ENCODE measurements at places on chromosomes 3 and 15.

DNA sequence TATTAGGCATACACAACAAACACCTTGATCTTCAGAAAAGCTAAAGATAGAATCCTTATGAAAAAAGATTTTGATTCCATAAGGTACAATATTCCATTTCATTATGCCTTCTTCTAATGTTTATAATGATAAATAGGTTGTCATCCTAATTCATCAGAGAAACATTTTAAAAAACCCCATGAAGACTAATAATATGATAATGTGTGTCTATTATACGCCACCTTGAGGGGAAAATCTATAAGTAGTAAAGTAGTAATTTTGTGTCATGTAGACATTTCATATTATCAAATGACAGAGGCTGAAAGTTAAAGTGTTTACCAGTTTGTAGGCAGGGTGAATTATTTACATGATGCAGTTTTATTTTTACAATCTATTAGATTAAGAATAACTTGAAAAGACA lies 524.3 kb downstream of the GBE1 start:
- DNase-seq: no peak

DNA sequence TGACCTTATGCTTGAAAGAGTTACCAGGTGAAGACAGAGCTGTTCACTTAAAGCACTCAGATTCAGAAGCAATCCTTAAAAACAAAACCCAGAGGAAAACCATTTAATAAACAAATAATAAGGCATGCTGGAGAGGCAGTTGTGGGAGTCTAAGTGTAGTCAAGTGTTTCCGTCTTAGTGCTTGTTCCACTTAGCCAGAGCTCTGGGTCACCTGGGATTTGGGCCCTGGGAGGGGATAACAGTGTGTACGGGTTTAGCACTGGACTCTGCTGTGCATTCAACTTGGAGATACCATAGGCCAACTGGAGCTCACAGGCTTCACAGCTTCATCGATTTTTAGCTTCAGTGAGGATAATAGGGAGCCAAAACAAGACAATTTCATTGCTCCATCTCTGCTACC lies 444.6 kb downstream of the CNTN4 start:
- DNase-seq: no peak

- no peak for DNase-seq
Measured at GRCh38 chr15:57945616-57946015, 119.9 kb downstream of the ALDH1A2 start.

DNA sequence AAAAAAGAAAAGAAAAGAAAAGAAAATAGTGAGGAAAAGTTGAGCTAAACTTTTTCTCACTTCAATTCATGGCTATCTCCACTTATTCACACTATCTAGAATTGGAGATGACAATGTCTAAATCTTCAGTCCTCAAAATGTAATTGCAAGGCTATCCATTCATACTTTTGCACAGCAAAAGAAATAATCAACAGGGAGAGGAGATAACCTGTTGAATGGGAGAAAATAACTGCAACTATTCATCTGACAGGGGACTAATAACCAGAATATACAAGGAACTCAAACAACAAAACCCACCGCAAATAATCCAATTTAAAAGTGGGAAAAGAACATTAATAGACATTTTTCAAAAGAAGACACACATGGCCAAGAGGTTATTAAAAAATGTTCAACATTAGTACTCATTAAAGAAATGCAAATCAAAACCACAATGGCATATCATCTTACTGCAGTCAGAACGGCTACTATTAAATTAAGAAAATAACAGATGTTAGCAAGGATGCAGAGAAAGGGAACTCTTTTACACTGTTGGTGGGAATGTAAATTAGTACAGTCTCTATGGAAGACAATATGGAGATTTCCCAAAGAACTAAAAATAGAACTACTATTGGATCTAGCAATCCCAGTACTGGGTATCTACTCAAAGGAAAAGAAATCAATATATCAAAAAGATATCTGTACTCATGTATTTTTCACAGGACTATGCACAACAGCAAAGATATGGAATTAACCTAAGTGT lies 73.5 kb upstream of the PPIB start:
- no peak for DNase-seq

GRCh38 chr15:84908564-84908963 lies 24.1 kb downstream of the SLC28A1 start:
- DNase-seq: no peak

GRCh38 chr3:104989878-104990277 lies 376.8 kb upstream of the ALCAM start:
- no peak for DNase-seq

DNA sequence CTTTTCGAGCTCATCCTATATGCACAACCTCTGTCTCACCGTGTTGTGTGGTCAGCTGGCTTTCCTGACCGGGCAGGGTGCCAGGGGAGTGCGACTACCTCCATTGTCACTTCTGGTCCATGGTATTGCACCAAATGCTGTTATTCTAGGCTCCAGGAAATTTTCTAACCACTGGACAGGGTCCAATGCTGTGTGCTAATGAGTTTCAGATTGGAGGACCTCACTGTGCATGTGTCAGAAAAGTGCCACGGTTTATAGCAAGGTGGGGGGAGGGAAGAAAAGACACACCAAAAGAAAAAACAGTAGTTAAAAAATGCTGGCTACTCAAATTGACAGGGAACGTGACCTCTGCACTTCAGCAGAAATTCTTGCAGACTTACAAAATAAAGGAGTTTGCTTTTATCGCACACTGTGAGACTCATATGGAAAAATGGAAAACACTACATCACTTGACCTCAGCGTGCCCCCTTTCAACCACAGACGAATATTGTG lies 480.1 kb downstream of the FOXP1 start:
- peak; percentile 69 for DNase-seq

GRCh38 chr3:132083583-132084279 lies 48.9 kb upstream of the CPNE4 start:
- DNase-seq: peak; percentile 93

DNA sequence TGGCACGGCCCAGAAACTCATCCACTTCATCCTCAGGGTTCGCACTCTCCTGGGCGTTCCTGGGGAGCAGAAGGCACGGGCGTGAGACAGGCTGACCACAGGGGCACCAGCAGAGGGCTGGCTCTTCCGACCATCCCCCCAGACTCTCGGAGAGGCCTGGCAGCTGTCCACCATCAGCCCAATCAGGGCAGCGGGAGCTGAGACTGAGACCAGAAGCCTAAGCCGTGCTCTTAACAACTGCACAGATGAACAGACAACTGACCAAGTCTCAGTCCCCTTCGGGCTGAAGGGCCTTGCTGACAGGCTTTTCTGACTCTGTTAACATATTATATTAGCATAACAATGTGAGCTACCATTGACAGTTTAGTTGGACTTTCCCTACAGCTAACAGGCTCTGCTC lies 118.0 kb downstream of the SEC22A start:
- DNase-seq: no peak

DNA sequence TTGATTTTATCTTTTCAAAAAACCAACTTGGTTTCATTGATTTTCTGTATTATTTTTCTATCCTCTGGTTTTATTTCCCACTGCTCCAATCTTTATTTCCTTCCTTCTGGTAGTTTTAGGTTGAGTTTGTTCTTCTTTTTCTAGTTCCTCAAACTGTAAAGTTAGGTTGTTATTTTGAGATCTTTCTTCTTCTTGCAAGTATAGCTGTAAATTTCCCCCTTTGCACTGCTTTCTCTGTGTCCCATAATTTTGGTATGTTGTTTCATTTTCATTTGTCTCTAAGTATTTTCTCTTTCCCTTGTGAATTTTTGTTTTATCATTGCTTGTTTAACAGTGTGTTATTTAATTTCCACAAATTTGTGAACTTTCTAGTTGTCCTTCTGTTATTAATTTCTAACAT lies 120.0 kb downstream of the PLD1 start:
- DNase-seq: no peak

DNA sequence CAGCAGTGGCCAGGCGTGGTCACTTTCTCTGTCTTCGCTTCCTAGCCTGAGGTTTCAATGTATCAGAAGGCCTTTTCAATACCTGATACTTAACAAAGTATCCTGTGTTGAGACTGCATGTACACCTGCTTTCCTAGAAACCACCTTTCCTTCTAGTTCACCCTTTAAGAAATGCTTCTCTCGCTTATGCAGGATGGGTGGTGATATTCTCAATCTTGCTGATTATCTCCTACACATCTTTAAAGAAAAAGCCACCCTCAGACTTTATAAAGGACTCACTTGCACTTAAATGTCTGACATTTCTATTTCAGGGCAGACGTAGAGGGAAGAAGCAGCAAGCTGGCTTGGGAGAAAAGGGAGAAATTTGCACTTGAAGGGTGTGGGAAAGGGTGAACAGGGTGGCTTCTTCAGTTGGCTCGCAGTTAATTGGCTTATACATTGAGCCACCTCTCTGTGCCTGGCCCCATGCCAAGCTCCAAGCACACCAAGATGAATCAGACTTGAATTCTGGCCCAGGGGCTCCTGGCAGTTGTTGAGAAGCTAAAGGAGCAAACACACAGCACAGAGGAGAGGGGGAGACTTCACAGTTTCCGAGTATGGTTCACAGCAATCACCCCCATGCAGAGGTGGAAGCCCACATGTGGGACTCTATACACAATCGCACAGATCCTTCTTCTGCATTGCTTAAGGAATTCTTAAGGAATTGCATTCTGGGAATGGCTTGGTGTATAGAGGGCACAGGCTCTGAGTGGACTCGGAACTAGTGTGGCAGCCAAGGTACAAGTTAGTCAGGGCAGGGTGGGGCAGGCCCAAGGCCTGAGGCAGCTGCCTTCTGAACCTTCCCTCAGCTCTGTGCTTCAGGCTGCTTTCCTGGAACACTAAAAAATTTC lies 1.3 kb downstream of the ARL6IP5 start:
- peak; percentile 95 for DNase-seq

GRCh38 chr15:80576519-80577090 lies 118.5 kb upstream of the ABHD17C start:
- DNase-seq: no peak

GRCh38 chr3:70640481-70640880 lies 328.0 kb upstream of the MDFIC2 start:
- DNase-seq: no peak

- DNase-seq: no peak
Measured at GRCh38 chr15:78630886-78631633, 9.9 kb downstream of the CHRNB4 start.

GRCh38 chr15:67383899-67384298 lies 129.3 kb downstream of the IQCH start:
- peak; percentile 16 for DNase-seq

- DNase-seq: no peak
Measured at GRCh38 chr15:70432924-70433495, 330.3 kb downstream of the UACA start.

DNA sequence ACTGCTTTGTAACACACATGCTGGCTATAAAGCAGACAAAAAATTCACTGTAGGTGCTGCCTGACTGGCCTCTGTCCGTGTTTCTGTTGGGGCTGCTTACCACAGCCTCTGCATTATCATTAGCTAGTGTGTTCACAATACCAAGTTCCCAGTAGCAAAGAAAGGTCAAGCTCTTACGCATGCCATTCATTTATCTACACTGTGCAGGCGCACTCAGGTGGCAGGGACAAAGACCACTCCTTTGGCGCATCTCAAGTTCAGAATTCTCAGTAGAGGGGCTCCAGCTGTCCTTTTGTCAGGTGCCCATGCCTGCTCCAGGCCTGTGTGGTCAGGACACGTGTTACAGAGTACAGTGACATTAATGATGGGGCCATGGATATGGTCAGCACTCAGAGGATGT lies 22.3 kb downstream of the MLH1 start:
- no peak for DNase-seq

DNA sequence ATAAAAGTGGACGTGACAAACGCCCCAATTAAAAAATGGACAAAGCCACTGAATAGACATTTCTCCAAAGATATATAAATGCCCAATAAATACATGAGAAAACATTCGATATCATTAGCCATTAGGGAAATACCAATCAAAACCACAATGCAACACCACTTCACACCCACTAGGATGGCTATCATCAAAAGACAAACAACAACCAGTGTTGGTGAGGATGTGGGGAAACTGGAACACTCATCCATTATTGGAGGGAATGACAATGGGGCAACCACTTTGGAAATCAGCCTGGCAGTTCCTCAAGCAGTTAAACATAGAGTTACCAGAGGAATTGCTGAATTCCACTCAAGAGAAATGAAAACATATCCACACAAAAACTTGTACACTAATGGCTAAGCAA lies 32.4 kb upstream of the FGD5 start:
- no peak for DNase-seq

GRCh38 chr3:188826574-188826973 lies 345.2 kb upstream of the TPRG1 start:
- DNase-seq: no peak

DNA sequence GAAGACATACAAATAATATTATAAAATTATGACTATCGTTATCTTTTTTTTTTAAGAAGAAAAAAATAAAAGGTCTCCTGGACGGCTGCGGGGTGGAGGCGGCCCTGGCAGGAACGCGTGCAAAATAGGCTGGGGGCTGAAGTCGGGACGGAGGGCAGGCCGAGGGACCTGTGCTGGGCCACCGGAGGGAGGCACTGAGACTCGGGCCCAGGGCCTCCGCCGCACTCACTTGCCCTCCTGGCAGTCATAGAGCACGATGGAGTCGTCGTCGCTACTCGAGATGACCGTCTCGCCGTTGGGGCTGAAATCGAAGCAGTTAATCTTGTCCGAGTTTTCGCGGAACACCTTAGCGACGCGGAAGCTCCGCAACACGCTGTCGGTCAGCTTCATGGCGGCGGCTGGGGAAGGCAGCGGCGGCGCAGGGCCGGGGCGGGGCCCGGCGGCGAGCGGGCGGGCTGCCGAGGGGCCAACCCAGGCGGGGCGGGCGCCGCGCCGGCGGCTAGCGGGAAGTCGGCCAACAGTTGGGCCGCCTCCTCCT lies 408 bp downstream of the WDR82 start:
- peak; percentile 46 for DNase-seq

- no peak for DNase-seq
Measured at GRCh38 chr3:128824132-128824850, 55.1 kb upstream of the ACAD9 start.

DNA sequence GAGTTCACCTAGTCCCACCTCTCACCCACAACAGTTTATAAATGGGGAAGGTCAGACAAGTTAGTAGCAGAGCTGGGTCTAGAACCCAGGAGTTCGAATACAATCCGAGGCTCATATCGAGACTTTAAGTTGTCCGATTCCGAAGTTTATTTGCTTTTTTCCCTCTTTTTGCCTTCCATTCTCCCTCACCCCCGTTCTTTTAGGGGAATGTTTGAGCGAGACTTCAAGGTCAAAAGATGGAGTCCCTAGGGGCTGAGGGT lies 7.3 kb downstream of the BCL6 start:
- DNase-seq: no peak

DNA sequence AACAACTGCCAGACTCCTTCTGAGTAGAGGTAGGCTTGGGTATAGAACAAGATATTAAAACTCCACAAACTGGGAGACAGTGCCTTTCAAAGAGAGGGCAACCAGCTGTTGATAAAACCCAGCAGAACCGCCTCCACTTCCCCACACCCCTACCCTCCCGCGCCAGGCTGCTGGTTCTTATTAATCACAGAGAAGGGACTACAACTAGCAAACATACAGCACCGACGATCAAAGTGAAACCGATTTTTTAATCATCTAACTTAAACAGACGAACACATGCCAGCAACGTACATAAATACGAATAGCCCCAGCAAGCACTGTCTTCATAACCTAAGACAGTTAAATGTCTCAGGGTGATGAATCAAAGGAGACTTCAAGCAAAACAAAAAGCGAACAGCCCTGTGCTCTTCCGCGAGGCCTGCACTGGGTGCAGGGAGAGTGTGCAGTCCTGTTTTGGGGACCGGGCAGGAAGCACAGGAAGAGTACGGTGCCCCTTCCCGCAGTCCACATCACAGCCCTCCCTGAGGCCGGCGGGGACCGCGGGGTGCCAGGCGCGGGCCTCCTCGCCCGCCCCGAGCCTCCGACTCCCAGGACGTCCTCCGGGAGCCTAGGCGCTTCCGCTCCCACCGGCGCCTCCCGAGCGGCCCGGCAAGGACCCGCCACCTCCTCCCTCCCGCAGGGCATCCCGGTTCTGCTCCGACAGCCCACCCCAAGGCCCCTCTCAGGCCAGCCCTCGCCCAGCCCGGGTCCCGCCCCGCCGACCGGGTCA lies 75.1 kb upstream of the VGLL4 start:
- DNase-seq: peak; percentile 51

Data from fibroblast of pulmonary artery (primary cell).